ENCODE measurements at places on chromosomes 6 and 20.
A peak's percentile ranks its signal among the peaks of the same experiment; 100 is the strongest.

DNA sequence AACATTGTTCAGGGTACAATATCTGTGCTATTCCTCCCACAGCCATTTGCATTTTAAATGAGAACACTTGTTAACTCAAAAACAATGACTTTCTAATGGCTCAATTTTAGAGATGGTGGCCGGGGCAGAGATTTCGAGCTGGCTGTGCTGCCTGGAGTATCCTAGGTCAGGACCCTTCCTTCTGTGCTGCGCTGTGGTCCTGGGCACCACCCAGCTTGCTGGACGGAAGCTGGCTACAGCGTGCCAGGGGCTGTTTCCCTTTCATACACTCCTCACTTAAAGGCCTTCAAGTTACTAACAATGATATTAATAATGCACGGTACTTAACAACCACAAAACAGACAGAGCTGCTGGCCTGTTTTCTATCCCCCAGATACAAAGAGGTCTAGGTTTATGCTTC lies 194.4 kb upstream of the CST7 start:
- DNase-seq: no peak

GRCh38 chr6:54903884-54904283 lies 57.3 kb downstream of the FAM83B start:
- no peak for DNase-seq

DNA sequence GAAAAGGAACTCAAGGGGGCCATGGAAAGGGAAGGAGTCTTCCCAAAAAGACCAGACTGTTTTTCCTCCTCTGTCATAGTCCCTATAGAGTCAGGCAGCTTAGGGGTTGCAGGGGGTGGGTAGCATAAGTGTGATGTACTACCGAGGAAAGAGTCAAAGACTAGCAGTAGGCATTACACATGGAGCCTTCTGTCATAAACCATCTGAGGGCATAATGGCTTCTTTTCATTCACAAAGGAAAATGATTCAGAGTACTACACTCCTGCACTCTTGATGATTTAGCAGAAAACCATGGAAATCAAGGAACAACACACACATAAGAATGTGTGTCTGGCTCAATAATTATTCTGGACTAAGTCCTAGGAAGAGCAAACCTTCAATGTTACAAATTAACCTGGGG lies 14.9 kb downstream of the PLN start:
- peak; percentile 35 for DNase-seq

GRCh38 chr6:8707956-8708772 lies 272.8 kb upstream of the SLC35B3 start:
- DNase-seq: no peak

GRCh38 chr6:30735668-30736314 lies 6.7 kb downstream of the FLOT1 start:
- no peak for DNase-seq

DNA sequence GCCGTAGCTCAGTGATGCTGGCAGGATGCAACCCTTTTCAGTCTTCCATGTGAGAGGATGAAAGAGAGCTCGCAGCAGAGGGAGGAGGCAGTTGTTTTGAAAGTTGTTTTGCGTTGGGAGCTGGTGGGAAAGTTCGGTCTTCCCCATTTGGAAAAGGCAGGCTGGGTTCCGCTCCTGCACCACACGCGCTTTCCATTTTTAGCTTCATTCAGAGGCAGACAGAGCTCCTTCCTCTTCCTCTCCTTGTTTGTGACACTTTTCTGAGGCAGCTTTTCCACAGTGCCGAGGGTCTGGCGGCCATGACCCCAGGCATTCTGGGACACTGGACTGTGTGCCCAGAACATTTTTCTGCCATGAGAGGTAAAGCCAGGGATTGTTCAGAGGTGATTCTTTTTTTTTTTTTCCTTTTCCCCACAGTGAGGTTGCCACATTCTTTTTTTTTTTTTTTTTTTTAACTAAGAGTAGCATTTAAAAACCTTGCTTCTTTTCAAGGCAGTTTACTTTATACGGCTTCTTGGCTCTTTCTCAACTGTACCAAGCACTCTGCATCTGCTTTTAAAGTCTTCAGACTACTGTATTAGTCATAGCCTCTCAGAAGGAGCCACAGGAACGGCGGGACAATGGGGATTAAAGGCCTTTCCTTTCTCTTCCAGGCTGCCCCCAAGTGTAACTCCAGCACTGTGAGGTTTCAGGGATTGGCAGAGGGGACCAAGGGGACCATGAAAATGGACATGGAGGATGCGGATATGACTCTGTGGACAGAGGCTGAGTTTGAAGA lies 1.6 kb downstream of the PRDM1 start:
- no peak for DNase-seq

Data from GM04504 (cell line).